ENCODE measurements at places on chromosomes 5 and 9. TPM values are rescaled to one million over a fixed set of nuclear protein-coding genes. Genes with fewer than 3 reads are reported as not detected.
A peak's percentile ranks its signal among the peaks of the same experiment; 100 is the strongest.

The SH3TC2 gene
- 1.2 TPM for total RNA-seq

The INSL6 gene
- not detected for total RNA-seq

The DBH gene
- not detected for total RNA-seq

- H3K4me1 ChIP-seq, result no peaks in the 10 kb centered on the region
- H3K36me3 ChIP-seq, result no peaks in the 10 kb centered on the region
- no peak overlapping the region for H3K4me3 ChIP-seq
- H3K27ac ChIP-seq, result no peak overlapping the region
- H3K27me3 ChIP-seq, result no peaks in the 10 kb centered on the region
These were observed 97.7 kb upstream of the SLC12A2 start for GRCh38 chr5:127985811-127986325.

DNA sequence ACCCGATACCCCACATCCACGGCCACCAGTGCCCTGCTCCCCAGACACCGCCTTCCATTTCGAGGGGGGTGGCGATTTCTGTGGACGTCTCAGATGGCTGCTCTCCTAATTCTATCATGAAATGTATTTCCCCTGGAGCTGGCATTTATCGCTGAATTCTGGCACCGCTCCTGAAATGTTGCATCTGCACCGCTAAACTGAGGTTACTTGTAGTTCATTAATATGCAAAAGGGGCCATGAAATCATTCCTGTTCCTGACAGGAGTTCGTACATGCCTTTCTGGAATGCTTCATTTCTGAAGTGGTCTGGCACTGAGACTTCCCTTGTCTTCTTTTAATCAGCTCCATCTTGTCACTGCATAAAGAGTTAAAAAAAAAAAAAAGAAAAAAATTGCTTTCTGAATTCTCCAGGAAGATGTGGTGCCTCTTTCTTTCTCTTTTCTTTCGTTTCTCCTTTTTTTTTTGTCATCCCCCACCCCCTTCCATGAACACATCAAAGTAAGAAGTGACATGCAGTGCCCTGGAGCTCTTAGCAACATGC, 97.7 kb upstream of the SMARCA2 start:
- no peaks in the 10 kb centered on the region for H3K4me1 ChIP-seq
- DNase-seq, result no peak
- H3K36me3 ChIP-seq, result no peaks in the 10 kb centered on the region
- no peak overlapping the region for H3K27ac ChIP-seq
- H3K27me3 ChIP-seq, result no peaks in the 10 kb centered on the region

- no peaks in the 10 kb centered on the region for H3K4me1 ChIP-seq
- no peaks in the 10 kb centered on the region for H3K36me3 ChIP-seq
These were observed 205.6 kb upstream of the ADAMTSL1 start for GRCh38 chr9:18268381-18268780.

- H3K27ac ChIP-seq, result no peak overlapping the region
- H3K4me3 ChIP-seq, result no peak overlapping the region
- no peak for DNase-seq
- H3K4me1 ChIP-seq, result no peaks in the 10 kb centered on the region
- H3K27me3 ChIP-seq, result no peaks in the 10 kb centered on the region
These were observed 93.3 kb downstream of the PARP8 start for GRCh38 chr5:50759526-50760270.

DNA sequence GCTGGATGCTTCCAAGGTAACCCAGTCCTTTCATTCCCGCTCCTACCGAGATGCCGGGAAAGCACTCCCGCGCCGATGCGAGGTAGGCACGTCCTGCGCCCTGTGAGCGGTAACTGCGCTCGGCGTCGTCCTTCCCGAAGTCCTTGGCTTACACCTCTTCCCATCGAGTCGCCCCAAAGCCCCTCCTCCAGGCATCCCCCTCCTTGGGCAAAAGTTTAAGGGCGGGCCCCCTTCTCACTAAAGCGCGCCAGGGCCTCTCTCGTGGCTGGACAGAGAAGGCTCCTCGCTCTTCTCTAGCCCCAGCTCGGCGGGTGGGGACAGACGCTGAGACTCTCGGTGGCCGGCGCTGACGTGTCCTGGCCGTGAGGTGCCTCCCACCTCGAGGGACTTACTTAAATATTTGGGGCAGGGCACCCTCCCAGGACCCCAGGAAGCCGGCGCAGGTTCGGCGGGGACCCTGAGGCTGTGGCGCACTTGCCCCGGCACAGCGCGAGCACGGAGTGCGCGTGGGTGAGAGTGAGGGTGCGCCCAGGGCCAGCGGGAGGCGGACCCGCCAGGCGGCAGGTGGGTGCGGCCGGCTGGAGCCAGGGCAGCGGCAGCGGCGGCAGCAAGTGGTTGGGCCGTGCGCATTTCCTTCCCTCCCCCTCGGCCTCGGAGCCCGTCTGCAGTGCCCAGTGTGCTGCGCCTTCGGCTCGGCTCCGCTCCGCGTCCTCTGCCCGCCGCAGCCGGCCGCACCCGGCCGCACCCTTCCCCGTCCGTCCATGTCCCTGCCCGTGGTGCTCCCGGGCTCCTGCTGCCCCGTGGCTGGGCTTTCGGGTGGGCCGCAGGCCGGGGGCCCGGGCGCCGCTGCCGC, at the start of gene ENTREP1:
TSS of gene ENTREP1 (plus strand) at position 667 of the 853 bp plus-strand sequence. CDS start at position 762, 95 bp downstream.
- H3K4me3 ChIP-seq, result peak within 1 kb of the TSS; percentile 60
- H3K27me3 ChIP-seq, result no peaks in the 10 kb centered on the region
- no peaks in the 10 kb centered on the region for H3K4me1 ChIP-seq
- DNase-seq, result peak; percentile 81
- H3K27ac ChIP-seq, result peak within 1 kb of the TSS; percentile 16
- no peaks in the 10 kb centered on the region for H3K36me3 ChIP-seq

- DNase-seq, result no peak
- no peak overlapping the region for H3K4me3 ChIP-seq
- no peaks in the 10 kb centered on the region for H3K36me3 ChIP-seq
- no peak overlapping the region for H3K27ac ChIP-seq
- H3K4me1 ChIP-seq, result peaks cover 1% of the 10 kb centered on the region
- no peaks in the 10 kb centered on the region for H3K27me3 ChIP-seq
These were observed 556.6 kb upstream of the TUSC1 start for GRCh38 chr9:26234865-26235264.

- no peak overlapping the region for H3K4me3 ChIP-seq
- no peak overlapping the region for H3K27ac ChIP-seq
- DNase-seq, result no peak
- H3K27me3 ChIP-seq, result no peaks in the 10 kb centered on the region
- no peaks in the 10 kb centered on the region for H3K4me1 ChIP-seq
- H3K36me3 ChIP-seq, result no peaks in the 10 kb centered on the region
These were observed 62.6 kb downstream of the ADAMTSL1 start for GRCh38 chr9:18536554-18536953.

- no peak for DNase-seq
- H3K4me1 ChIP-seq, result no peaks in the 10 kb centered on the region
- H3K36me3 ChIP-seq, result peaks cover 16% of the 10 kb centered on the region
- H3K4me3 ChIP-seq, result no peak overlapping the region
- H3K27ac ChIP-seq, result no peak overlapping the region
These were observed 12.3 kb downstream of the GNE start for GRCh38 chr9:36245906-36246305.

DNA sequence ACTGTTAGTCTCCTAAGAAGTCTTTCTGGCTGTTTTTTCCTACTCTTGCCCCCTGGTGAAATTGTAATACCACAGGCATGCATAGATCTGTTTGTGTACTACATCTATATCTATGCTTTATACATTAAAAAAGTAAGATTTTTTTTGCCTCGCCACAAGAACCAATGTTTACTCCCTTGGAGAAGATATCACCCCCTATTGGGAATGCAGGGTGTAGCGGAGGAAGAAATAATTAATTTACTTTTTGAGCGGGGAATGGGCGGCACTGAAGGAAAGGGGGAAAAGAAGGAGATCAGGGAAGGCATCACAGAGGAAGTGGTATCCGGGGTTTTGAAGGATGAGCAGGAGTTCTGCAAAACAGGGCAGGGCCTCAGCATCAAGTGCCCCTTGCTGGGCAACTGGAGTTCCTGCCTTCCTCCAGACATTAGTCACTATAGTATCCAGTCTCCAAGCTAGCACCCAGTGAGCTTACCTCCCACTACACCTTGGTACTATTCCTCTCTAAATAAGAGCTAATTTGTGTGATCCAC, 134.9 kb downstream of the GABBR2 start:
- H3K4me1 ChIP-seq, result no peaks in the 10 kb centered on the region
- no peak overlapping the region for H3K4me3 ChIP-seq
- H3K36me3 ChIP-seq, result no peaks in the 10 kb centered on the region
- no peak overlapping the region for H3K27ac ChIP-seq

- no peaks in the 10 kb centered on the region for H3K36me3 ChIP-seq
- no peaks in the 10 kb centered on the region for H3K4me1 ChIP-seq
- no peak overlapping the region for H3K27ac ChIP-seq
- no peaks in the 10 kb centered on the region for H3K27me3 ChIP-seq
These were observed 3.1 kb downstream of the LHX3 start for GRCh38 chr9:136201609-136202453.

GRCh38 chr9:91192381-91193086, 169.2 kb downstream of the AUH start:
- H3K27me3 ChIP-seq, result no peaks in the 10 kb centered on the region
- peaks cover 51% of the 10 kb centered on the region for H3K4me1 ChIP-seq

Data from pancreas (tissue), 10 donors.